ENCODE measurements at places on chromosomes 16 and 17.

DNA sequence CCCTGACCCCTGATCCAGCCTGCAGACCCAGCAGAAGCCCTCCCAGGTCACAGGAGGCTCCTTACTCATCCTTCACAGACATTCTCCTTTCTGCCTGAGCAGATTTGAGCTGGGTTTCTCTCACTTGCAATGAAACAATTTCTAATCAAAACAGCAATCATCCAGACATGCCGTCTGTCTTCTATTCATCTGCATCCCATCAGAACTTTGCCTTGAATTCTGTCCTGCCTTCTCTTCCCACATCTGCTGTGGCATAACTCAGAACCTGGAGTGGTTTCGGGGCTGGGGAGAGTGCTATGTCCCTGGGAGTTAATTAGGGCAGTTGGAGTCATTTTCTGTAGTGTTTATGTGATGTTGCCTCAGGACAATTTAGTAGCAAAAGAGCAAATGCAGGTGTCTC is 278.6 kb downstream of the CBLN1 start:
- DNase-seq = no peak

DNA sequence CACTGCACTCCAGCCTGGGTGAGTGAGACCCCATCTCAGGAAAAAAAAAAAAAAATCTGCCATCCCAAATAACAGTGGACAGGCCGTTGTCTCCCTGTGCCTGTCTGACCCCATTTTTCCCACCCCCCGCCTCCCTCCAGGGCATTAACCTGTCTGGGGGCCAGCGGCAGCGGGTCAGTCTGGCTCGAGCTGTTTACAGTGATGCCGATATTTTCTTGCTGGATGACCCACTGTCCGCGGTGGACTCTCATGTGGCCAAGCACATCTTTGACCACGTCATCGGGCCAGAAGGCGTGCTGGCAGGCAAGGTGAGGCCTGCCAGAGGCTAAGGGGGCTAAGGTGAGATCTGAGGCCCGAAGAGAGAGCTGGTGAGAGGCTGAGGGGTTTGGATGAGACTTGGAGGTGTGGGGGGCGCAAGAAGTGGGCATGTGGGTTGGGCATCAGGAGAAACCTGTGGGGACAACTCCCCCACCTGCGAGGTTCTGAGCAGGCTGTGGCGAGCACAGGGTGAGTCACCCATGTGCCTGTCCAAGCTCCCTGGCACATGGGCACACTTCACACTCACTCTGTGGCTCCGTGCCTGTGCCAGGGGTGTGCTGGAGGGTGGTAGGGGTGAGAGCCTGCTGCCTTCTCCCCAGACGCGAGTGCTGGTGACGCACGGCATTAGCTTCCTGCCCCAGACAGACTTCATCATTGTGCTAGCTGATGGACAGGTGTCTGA is 34.7 kb downstream of the ANKRD40 start:
- no peak for DNase-seq

DNA sequence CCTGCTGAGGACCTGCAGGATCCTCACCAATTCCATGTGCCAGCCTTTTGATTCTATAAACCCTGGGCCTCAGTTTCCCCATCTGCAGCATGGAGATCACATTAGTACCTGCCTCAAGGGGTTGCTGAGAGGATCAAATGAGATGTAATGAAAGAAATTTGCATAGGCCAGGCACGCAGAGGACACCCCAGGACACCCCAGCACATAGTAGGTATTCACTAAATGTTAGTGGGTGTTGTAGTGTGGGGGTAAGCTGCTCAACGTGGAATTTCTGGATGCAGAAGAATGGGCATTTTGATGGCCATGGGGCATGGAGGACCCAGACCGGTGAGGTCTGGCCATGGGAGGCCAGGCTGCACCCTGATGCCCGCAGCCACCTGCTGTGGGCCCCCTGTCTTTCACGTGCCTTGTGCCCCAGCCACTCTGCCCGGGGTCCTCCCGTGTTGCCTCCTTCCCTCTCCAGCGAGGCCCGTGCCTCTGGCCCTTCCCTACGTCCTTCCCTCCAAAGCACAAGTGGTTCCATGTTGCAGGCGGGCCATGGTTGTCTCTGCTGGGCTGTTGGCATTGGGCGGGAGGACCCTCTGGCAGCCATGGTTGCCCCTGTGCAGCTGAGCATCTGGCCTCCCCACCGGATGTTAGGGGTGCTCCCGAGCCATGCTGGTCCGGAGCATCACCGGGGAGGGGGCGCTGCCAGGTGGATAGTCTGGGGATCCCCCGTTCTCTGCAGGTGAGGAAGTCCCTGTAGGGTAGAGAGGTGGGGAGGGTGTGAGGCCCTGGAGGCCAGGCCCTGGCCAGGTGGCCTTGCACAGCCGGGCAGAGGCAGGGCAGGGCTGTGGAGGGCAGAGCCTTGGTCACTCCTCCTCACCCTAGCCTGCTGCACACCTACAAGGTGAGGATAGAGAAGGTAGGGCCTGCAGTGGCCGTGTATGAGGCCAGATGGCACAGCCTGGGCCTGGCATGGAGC is 8.6 kb downstream of the MAP2K3 start:
- no peak for DNase-seq

DNA sequence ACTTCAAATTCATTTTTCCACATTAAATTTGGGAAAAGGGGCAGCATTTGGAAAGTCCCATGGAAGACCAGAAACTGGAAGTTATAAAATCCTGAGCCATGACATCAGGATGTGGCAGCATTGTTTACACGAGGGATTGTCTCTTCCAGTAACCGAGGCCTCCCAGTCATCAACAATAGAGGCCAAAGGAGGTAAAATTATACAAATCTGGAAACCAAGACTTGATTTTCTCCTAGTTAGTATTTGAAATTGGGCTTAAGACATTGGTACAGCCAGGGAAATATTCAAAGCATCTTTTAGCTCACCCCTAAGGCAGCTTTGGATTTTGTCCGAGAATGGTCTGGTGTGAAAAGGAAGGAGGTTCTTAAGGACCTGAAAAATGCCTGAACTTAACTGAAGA is 251.6 kb upstream of the FOXF1 start:
- DNase-seq = no peak

DNA sequence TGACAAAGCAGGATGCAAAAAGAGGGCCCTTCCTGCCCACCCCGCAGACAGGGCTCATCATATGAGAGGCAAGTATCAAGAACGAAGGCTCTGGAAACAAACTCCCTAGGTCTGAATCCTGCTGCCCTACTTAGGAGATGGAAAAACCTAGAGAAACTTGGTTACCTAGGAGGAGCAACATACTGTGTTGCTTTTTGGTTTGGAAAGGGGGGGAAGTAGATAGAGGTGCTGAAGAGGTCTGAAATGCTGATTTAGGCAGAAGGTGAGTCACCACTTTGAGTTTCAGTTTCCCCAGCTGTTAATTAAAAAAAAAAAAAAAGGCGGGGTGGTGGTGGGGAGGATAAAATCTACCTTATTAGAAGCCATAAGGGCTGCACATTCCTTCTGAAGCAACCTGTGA is 1.5 kb downstream of the N4BP1 start:
- DNase-seq = no peak

DNA sequence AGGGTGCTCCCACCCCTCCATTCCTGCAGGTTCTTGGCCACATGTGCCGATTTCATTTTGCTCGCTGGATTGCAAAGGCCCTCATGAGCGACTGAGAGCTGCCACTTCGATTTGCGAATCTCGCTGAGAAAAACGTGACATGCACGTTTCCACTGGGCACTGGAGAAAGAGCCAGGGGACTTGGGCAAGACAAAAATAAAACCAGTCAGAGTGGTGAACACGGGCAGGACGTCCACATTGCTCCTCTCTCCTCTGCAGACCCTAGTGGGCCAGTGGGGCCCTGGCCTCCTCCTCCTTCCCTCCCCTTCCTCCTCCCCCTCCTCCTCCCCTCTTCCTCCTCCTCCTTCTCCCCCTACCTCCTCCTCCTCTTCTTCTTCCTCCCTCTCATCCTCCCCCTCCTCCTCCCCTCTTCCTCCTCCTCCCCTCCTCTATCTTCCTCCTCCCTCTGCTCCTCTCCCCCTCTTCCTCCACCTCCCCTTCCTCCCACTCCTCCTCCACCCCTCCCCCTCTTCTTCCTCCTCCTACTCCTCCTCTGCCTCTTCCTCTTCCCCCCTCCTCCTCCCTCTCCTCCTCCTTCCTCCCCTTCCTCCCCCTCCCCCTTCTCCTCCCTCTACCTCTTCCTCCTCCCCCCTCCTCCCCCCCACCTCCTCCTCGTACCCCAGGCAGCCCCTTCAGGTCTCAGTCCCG is 28.1 kb upstream of the ENPP7 start:
- DNase-seq = no peak

DNA sequence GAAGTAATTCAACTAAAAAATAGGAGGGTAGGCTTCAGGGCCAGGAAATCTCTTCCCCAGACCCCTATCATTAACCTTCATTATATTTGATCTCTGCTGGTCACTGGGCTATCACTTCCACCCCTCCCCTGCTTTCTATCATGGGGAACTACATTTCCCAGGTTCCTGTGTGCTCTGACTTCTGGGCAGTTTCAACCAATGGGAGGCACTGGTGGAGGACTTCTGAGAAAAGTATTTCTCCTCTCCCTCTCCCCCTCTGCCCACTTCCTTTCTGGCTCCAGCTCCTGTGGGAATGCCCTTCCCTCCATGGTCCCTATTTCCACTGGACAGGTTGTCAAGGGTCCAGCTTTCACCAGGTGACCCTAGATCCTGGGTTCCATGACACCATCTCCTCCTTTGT is 364.4 kb downstream of the C16orf95 start:
- DNase-seq = no peak

- peak; percentile 61 for DNase-seq
These were observed 11.1 kb downstream of the LPO start for GRCh38 chr17:58249270-58250133.

GRCh38 chr17:79086609-79087427 is 12.2 kb downstream of the ENGASE start:
- no peak for DNase-seq

- DNase-seq = no peak
These were observed 7.1 kb downstream of the BCAR1 start for GRCh38 chr16:75244225-75244809.

DNA sequence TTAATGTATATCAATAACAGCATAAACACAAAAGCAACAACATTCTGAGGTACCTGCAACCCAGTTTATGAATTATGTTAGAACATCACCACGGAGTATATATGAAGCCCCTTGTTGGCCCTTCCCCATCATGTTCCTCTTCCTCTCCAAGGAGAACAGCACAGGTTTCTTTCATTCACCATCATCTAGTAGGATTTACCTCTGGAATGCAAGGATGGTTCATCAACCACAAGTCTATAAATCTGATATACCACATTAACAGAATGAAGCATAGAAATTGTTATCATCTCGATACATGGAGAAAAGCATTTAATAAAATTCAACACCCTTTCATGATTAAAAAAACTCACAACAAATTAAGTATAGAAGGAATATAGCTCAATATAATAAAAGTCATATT is 6.2 kb upstream of the PRSS54 start:
- no peak for DNase-seq

DNA sequence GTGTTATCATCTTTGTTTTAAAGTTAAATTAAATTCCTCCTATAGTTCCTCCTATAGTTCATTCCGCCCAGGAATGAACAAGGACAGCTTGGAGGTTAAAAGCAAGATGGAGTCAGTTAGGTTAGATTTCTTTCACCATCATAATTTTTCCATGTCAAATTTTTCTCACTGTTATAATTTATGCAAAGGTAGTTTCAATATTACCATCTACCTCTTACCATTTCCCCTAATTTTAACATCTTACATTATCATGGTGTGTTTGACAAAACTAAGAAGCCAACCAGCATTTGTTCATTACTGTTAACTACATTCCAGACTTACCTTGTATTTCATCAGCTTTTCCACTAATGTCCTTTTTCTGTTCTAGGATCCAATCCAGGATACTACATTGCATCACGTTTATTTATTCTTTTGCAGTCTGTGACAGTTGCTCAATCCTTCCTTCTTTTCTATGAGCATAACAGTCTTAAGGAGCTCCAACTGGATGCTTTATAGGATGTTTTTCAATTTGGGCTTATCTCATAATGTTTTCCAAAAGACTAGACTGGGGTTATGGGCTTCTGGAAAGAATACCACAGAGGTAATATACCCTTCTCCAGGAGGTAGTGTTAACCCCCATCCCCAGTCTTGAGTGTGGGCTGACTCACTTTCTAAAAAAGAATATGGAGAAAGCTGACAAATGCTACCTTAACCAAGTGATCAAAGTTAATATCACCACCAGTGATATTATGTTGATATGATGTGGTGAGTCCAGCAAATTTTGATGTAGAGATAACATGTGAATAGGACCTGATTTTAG is 158.5 kb downstream of the PPM1E start:
- DNase-seq = no peak

DNA sequence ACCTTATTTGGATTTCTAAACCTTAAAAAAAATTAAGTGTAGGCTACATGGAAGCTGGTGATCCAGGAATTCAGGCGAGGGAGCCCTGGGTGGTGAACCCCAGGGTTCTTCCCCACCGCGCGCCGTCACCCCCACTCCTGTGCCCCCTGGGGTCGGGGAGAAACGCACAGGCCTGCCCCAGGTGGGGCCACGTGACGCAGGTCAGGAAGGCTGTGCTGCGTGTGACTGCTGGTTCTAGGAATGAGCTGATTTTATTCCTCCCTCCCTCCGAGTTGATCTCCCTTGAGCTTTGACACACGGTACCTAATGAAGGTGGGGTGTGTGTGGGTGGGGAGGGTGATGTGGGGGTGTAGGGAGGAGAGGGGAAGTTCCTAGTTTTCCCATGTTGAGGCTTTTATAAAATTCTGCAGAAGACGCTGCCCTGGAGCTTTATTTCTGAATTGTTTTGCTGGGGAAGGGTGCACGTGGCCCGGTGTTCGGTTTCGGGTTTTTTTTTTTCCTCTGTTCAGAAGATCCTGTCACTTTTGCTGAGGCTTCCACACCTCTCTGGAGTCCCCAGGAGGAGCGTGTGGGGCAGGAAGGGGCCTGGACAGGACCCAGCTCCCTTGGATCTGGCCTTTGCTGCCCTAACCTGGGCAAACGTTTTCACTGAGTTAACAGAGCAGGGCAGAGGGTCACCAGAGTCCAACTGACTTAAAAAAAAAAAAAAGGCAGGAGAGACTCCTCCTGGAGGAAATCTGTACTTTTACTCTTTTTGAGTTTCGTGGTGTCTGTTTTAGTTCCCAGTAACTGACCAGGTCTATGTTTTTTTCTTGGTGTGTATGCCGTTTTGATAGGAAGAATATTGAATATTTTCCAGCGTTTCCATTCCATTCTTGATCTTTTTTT is 55.8 kb upstream of the GSE1 start:
- no peak for DNase-seq

DNA sequence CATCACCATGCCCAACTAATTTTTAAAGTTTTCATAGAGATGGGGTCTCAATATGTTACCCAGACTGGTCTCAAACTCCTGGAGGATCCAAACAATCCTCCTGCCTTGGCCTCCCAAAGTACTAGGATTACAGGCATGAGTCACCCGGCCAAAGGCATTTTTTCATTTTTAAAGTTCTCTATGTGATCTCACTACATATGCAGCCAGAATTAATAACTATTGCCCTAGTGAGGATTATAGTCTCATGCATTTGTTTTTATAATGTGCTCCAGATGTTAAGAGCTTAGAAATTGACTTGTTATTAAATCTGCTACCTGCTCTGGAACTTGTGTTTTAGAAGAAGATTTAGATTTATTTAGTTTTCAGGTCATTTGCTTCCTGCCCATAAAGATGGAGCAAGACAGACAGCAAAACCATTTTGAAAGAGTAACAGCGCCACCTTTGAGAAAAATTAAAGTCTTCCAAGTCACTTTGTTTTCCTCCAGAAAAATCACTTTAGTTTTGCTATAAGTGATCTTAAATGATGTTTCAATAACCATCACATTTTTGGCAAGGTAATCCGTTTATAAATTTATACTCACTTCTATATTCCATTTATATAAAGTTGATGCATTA is 79.5 kb downstream of the CA4 start:
- no peak for DNase-seq

- DNase-seq = no peak
These were observed 172.7 kb upstream of the CCL2 start for GRCh38 chr17:34082404-34082803.
